Chondrocyte (in vitro differentiated cells): ENCODE measurements at places on chromosomes 4 and X. TPM values are rescaled to one million over a fixed set of nuclear protein-coding genes. Genes with fewer than 3 reads are reported as not detected.

- H3K36me3 ChIP-seq = no peaks in the 10 kb centered on the region
- H3K27me3 ChIP-seq = no peaks in the 10 kb centered on the region
- H3K27ac ChIP-seq = no peak overlapping the region
- H3K4me3 ChIP-seq = no peak overlapping the region
- no peaks in the 10 kb centered on the region for H3K4me1 ChIP-seq
- DNase-seq = no peak
Measured at GRCh38 chr4:162201673-162202072, 37.9 kb upstream of the FSTL5 start.

The IRS4 gene
- total RNA-seq = not detected in 3 replicates

DNA sequence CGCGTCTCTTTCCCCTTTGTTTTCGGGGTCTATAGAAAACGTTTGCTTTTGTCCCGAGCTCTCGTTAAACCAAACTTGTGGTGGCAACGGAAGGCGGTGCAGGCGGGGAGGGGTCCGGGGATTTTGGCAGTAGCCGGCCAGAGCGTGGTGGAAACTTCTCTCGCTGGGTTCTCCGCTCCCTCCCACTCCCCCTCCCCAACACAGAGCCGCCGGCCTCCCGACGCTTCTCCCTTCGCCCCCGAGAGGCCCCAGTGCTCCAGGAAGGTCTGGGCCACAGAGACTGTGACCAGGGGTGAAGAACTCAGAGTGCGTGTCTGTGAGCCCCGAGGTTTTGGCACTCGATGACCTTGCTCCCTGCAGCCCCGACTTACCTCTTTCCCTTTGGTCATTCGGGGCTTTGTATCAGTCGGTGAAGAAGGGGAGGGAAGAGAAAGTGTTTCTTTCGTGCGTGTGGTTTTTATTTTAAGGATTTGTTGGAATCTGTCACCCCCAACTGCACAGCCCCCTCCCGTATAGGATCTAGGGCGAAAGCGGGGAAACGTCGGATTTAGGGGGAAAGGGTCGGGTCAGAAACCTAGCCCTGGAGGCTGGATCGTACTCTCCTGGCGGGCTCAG lies 9.0 kb upstream of the BCOR start:
- H3K27me3 ChIP-seq = no peaks in the 10 kb centered on the region
- no peak for DNase-seq
- H3K27ac ChIP-seq = peak overlapping the region; percentile 36
- peak overlapping the region; percentile 61 for H3K4me3 ChIP-seq

DNA sequence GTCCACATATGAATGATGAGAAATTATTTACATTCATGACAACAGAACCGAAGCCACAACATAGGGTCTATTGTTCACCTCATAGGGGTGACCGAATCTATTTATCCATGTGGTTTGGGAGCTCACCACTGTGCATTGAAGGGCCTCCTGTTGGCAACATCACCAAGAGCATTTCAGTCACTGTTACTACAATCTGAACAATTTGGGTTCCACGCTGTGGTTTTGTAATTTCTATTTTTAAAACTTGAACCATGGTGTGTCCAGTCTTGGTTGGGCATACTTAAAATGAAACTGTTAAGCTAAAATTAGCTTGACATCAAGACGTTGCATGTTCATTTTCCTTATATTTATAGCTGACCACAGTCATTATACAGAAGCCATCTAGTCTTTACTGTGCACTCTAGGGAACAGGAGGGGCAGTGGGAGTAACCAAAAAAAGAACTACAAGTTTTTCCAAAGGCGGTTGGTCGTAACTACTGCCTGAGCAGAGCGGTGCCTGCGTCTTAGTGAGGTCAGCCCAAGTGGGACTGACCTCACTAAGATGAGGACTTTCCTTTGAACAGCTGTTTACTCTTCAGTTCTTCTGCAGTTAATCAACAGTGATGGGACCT lies 192.1 kb downstream of the SPRY1 start:
- H3K27ac ChIP-seq = peak overlapping the region; percentile 97
- no peak overlapping the region for H3K4me3 ChIP-seq
- DNase-seq = no peak
- peaks cover 34% of the 10 kb centered on the region for H3K4me1 ChIP-seq
- H3K27me3 ChIP-seq = no peaks in the 10 kb centered on the region

DNA sequence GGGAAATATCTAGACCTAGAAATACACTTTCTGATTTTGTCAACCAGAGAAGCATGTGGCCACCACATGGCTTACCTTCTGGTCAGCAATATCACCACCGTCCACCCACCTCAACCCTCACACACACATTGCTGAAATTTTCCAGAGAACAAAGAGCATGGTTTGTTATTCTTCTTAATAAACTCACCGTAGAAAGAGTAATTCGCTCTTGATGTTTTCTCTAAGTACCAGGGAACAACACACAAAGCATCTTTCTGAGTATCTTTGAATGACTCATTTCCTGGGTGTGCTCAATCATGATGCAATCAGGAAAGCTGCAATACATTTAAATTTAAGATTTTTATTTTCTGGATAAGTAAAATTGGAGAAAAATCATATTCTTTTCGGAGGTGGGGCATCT lies 24.7 kb upstream of the LRAT start:
- H3K36me3 ChIP-seq = no peaks in the 10 kb centered on the region
- H3K4me1 ChIP-seq = no peaks in the 10 kb centered on the region
- no peak overlapping the region for H3K27ac ChIP-seq
- H3K27me3 ChIP-seq = peaks cover 19% of the 10 kb centered on the region
